ENCODE measurements at places on chromosomes 2 and 18.

- DNase-seq = no peak
These were observed 78.7 kb downstream of the RRM2 start for GRCh38 chr2:10201201-10201600.

DNA sequence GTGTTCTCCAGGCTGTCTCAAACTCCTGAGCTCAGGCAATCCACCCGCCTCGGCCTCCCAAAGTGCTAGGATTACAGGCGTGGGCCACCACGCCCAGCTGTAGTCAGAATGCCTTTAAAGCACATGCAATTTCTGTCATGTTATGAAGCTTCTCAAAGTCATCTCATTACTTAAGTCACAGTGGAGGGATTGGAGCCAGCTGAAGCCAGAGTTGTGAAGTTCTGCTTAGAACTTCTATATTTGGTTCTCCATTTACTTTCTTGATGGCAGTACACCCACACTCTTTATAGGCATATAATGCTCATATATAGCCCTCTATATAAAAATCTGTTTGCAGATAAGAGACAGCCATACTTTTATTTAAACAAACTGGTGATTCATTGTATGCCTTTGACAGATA lies 68.8 kb upstream of the CWC22 start:
- no peak for DNase-seq

DNA sequence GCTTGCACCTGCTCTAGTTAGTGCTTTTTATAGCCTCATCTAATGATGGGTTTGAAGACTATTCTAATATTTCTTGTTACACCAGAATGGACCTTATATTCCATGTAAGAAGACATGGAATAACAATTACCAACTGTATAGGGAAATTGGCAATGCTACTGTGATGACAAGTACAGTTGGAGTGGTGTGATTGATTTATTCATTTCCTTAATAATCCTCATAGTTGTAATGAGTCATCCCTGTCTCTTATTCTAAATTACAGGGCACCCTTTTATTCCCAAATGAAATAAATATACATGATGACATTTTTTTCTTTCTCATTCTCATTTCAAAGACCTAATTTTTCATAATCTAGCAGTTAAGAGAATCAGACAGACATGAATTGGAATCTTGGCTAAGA lies 18.3 kb upstream of the TLK1 start:
- DNase-seq = no peak

DNA sequence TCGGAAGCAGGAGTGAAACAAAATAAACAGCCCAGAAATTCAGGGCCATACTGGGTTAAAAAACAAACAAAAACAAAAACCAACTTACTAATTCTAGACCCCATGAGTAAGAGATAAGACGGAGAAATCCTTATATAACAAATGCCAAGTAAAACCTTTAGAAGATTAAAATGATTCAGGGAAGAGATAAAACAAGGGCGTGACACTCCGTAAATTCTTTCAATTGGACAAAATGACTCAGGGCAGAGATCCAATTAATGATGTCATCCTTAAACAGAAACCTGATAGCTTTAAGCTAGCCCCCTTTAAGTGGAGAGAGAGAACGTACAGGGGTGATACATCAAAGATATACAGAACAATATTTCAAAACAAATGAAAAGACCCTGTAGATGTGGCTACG lies 317.4 kb downstream of the NBAS start:
- DNase-seq = no peak

GRCh38 chr2:214310319-214310718 lies 100.5 kb upstream of the VWC2L start:
- no peak for DNase-seq

GRCh38 chr2:74849228-74849892 lies 15.4 kb downstream of the HK2 start:
- DNase-seq = no peak

DNA sequence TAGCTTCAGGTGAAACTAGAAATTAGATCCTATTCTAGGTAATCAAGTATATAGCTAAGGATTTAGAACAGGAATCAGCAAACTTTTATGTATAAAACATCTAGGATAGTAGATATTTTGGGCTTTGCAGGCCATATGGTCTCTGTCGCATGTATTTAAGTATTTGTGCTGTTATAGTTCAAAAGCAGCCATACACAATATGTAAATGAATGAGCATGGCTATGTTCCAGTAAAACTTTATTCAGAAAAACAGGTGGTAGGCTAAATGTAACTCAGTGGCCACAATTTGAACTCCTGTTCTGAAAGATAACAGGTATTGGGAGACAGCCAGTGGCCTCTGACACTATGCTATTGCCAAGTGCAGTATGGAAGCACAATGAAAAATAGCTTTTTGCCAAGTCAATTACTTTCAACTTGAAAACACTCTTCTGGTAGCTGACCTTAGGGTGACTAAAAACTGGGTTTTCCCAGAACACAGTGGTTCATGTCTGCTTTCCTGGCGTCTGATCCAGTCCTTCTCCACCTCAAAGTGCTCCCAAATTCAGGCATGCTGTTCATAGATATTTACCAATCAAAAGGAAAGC lies 304.7 kb upstream of the SYT4 start:
- DNase-seq = no peak

DNA sequence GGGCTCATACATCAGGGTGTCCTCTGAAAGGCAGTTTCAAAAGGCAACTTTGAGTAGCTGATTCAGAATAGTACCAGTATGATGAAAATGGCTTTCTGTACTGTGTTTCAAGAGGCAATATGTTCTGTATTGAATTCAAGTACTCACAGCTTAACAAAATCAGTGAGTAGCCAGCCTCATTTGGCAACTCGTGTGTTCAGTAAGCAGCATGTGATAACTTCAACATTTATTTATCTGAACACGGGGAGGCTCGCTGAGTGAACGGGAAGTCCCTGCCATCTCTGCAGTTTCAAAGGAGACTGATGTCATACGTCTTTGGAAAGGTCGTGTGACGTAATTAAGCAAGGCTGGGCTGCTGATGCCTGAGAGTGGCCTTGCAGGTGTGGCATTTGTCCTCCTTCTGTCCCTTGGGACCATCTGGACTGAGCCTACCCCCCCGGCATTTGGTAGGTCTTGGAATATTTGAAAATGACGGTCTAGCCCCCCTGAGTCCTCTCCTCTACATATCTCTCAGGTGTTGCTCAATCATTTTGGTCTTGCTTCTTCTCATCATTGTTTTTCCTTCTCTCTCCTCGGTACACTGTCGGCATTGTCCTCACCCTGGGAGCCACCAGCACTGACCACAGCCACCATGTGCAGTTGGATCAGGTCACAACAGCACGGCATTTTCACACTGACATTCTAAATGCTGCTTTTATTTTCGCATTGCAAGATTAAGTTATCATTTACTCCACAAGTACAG lies 62.8 kb downstream of the SMIM21 start:
- no peak for DNase-seq
